ENCODE measurements at places on chromosomes 7 and 10.

GRCh38 chr7:99393355-99394187, 14.8 kb downstream of the PDAP1 start:
- no peak for DNase-seq

- no peak for DNase-seq
Measured at GRCh38 chr10:92734301-92734700, 44.5 kb downstream of the HHEX start.

- no peak for DNase-seq
Measured at GRCh38 chr10:100372415-100373297, 25.6 kb downstream of the SCD start.

DNA sequence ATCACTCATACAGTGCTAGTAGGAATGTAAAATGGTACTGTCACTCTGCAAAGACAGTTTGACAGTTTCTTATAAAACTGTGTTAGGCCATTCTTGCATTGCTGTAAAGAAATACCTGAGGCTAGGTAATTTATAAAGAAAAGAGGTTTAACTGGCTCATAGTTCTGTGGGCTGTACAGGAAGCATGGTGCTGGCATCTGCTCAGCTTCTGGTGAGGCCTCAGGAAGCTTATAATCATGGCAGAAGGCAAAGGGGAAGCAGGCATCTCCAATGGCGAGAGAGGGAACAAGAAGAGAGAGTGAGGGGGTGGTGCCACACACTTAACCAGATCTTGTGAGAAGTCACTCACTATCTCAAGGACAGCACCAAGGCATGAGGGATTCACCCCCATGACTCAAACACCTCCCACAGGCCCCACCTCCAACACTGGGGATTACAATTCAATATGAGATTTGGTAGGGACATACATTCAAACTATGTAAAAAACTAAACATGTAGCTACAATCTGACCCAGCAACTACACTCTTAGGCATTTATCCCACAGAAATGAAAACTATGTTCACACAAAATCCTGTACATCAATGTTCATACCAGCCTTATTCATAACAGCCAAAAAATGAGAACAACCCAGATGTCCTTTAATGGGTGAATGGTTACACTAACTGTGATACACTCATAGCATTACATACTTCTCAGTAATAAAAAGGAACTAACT, 5.0 kb downstream of the ALDH18A1 start:
- DNase-seq: no peak

- no peak for DNase-seq
Measured at GRCh38 chr10:43386549-43386948, 15.1 kb downstream of the FXYD4 start.

DNA sequence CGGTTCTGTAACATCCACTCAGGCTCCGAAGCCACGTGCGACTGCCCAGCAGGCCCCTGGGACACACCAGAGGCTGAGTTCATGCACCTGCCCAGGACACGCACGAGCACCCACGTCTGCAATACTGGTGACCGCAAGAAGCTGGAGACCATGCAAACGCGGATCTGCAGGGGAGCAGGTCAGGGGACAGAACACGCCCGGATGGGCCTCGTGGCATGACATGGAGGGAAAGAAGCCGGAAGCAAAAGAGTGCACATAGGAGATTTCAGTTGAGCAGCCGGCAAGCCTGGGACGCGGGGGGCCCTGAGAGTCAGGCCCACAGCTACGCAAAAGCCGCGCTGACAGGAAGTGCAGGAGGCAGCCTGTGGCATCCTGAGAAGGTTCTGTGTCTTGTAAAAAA, 73.7 kb downstream of the FOXL3 start:
- DNase-seq: no peak

- DNase-seq: no peak
Measured at GRCh38 chr7:29345590-29345989, 151.0 kb downstream of the CHN2 start.

GRCh38 chr10:31101123-31101522, 69.5 kb upstream of the ZNF438 start:
- peak; percentile 36 for DNase-seq

DNA sequence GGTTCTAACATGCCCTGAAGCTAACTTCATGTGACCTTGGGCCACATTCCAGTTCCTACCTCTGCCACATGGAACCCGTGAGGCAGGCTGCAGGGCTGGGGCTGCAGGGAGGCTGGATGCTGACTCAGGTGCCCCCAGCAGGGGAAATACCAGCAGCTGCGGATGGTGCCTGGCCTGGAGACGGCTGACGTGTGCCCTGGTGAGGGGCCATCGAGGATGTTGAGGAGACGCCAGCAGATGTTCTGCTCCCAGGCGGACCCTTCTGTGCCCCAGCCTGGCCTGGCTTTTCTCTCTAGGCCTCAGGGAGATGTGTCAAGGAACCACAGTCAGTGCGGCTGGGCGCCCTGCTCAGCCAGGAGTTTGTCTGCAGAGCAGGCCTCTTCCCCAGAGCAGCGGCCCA, 8.8 kb downstream of the BAG3 start:
- no peak for DNase-seq

GRCh38 chr10:21637795-21638194, 103.8 kb downstream of the MLLT10 start:
- no peak for DNase-seq

GRCh38 chr10:61937631-61938351, 36.3 kb downstream of the ARID5B start:
- no peak for DNase-seq

Data from stimulated activated CD8-positive, alpha-beta memory T cell treated with anti-CD3 and anti-CD28 coated beads, Interleukin-12 subunit alpha, Interleukin-12 subunit beta, amount 100 ng/mL, for 4 hours (primary cell).